Occipital lobe (tissue), 3 donors: ENCODE measurements at places on chromosomes 3 and 15. TPM values are rescaled to one million over a fixed set of nuclear protein-coding genes. Genes with fewer than 3 reads are reported as not detected.

GRCh38 chr3:149401212-149401925, 23.9 kb upstream of the TM4SF1 start:
- no peak for DNase-seq

Gene SCAMP5
- total RNA-seq, result 51.3 TPM

GRCh38 chr15:80315289-80315987, 63.4 kb upstream of the CTXND1 start:
- DNase-seq, result no peak

Gene ROBO2
- total RNA-seq, result 377 TPM

Gene GREM1
- 3.4 TPM for total RNA-seq

GRCh38 chr3:143935678-143936077, 35.9 kb upstream of the DIPK2A start:
- DNase-seq, result no peak

Gene GPR62
- 0.62 TPM for total RNA-seq

DNA sequence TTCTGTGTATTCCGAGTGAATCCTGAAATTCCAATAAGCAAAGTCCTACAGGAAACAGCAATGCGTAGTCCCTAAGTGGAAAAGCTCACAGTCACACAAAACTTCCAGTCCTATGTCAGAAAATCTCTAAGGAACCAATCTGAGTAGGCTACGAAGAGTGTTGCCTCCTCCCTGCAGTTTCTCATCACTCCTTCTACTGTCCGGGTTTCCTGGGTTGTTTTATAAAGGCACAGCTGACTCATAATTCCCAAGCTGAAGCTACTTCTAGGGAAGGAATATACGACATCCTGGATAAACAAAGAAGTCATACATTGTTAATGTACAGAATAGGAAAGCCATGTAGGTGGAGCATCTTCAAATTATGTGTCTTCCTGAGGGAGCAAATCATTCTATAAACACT, 65.7 kb upstream of the RGMA start:
- DNase-seq, result no peak

Gene PLA2G4E
- total RNA-seq, result not detected

DNA sequence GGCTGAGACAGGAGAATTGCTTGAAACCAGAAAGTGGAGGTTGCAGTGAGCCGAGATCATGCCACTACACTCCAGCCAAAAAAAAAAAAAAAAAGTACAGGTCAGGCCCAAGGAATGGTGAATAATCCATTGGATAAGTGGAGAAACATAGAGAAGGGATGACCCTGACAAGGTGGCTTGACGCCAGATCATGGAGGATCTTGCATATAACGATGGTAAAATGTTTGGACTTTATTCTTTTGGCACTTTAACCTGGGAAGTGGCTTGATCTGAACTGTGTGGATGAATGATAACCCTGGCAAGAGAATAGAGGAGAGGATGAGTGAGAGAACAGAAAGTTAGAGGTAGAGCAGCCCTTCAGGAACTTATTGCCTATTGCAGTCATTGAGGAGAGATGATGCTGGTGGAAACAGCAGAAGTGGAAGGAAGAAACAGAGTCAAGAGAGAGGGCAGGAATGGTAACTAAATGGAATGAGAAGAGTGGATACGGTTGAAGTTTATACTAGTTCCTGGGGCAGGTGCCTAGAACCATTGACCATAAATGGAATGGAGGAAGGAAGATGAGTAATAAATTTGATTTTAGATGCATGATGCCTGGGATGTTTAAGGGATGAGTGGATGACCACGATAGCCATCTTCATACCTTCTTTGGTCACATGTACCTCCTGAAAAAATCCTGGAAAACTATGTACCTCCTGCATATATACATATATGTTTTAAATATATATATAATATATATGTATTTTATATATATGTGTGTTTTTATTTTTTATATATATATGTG, 57.8 kb downstream of the BLM start:
- DNase-seq, result no peak

DNA sequence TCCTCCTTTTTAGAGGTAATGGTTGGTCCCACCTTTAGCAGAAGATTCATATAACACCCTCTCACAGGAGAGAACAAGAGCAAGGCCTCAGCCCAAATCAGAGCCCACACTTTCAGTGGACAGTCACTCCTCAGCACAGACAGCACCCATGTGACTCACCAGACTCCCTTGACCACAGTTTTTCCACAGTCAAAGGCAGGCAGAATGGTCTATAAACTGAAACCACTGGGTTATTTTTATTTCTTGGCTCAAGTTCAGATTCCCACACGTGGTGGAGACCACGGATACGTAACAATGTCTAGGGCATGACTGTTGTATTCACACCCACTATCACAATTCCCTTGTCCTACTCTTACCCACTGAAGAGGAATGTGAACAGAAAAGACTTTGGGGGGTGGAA, 237.8 kb upstream of the UBE2E1 start:
- no peak for DNase-seq

GRCh38 chr3:134600206-134600605, 50.6 kb downstream of the KY start:
- DNase-seq, result no peak

DNA sequence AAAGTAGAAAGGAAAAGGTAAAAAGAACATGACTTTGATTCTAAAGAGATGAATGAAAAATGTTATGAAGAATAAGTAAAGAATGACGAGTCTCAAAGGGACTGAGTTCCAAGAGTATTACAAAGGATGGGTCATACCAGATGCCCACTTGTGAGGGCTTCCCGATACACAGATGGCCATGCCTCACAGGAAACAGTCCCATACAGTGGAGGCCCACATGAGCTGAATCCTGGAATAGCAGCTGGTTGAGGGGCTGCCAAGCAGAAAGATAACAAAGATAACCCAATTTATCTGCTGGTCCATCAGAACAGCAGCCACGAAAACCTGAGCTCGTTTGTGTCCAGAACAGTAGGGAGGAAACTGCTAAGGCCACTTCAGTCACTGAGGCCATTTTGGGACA, 3.7 kb downstream of the SSR3 start:
- no peak for DNase-seq

Gene ISLR2
- 168 TPM for total RNA-seq

DNA sequence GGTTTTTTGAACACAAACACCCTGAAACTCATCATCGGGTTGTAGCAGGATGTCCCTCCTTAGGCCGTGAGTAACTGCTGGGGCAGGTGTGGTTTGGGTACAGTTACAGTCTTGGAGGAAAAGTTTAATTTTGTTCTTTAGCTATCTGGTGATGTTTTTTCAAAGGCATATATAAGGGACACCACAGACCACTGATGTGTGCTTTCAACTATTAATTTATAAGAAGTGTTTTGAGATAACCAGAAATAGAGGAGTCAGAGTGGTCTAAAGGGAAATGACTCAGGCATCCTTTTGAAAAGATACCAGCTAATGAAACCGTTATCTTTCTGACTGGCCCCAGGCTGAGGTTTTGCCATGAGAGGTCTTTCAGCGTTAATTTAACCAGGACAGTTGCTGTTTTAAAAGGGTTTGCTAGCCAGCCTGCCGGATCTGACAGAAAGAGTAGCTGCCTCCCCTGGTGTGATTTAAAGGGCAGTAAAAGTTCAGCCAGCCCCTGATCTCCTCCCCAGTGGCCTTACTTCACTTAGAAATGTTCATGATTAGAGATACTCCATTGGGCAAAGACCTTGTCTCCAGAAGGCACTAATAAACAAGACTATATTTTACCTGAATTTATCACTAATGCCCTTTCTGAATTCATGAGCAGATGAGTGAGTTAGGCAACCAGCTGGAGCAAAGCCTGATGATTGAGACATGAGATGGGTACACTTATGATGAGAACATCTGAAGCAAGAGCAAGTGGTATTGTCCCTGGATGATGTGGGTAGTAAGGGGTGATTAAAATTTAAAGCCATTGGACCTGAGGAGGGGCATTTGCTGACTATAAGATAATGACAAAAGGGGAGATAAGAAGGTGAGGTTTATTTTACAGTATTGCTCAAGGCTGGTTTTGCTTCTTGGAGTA, 482.5 kb upstream of the TBL1XR1 start:
- no peak for DNase-seq

Gene MYO5A
- total RNA-seq, result 155 TPM

DNA sequence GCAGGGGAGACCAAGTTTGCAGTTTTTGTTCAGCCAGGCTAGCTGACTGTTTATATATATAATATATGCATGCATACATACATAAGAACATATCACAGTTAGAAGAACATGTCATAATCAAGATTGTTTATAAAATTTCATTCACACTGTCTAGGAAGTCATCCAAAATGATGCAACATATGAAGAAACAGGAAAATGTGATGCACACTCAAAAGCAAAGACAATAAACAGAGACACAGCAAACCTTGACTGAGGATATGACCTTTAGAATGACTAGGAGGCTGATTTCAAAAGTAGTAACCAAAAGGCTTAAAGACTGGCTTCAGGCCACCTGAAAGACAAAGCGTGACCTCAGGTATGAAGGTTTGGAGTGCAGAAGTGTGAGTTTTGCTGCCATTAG, 166.2 kb upstream of the NDN start:
- no peak for DNase-seq

DNA sequence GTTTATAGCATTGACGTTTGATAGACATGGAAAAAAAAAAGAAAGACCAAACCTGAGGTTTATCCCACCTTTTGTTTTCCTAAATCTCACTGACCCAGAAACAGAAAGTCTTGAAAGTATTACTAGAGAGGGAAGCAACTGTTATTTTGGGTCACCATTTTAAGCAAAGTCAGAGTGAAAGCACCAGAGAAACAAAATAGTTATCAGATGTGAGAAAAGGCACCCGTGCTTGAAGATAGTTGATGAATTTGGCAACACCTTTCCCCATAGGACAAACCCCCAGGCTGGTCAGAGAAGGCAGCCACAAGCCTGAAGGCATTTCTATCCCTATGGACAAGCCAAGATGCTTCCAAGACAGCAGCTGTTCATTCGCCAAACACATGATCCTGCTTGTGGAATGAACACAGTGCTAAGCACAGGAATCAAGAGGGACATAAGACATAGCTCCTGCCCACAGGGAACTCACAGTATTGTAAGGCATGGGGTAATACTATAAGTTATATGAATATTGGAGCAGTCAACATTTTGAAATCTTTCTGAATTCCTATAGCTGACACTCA, 170.9 kb downstream of the ERC2 start:
- DNase-seq, result no peak

DNA sequence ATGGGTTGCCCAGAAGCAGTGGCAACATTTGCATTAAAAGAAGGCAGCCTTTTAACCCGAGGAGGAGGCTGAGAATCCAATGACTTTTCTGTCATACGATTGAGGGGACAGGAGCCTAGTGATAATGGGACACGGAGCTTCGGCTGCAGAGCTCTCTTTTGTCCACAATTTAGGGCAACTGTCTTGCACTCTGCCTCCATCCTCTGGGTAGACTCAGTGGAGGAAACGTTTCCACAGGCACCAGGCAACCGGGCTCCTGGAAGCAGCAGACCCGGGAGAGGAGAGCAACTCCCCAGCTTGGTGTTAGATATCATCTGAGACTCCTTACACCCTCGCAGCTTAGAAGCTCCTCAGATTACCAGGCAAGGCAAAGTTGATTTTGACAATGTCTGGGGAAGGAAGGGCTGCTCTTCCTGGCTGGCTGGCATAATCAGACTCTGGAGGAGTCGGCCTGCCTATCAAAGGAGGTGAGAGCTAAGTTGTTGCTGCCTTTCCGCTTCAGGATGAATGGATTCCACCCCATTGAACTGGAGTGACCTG, 43.5 kb upstream of the RNU6-1 start:
- no peak for DNase-seq

- DNase-seq, result no peak
Observed at GRCh38 chr3:30188713-30189112, 417.7 kb upstream of the TGFBR2 start.

DNA sequence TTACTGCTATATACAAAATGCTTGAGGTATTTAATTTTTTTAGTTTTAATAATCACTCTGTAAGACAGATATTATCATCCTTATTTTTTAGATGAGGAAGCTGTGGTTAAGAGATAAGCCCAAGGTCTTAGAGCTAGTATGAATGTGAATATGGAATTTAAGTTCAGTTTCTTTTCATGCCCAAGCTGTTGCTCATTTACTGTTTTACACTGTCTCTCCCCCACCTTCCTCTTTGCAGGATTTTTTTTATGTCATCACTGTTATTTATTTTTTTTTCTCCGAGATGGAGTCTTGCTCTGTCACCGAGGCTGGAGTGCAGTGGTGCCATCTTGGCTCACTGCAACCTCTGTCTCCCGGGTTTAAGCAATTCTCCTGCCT, 22.5 kb downstream of the MAP2K5 start:
- no peak for DNase-seq

GRCh38 chr15:82936966-82937711, 15.4 kb downstream of the HOMER2 start:
- no peak for DNase-seq

DNA sequence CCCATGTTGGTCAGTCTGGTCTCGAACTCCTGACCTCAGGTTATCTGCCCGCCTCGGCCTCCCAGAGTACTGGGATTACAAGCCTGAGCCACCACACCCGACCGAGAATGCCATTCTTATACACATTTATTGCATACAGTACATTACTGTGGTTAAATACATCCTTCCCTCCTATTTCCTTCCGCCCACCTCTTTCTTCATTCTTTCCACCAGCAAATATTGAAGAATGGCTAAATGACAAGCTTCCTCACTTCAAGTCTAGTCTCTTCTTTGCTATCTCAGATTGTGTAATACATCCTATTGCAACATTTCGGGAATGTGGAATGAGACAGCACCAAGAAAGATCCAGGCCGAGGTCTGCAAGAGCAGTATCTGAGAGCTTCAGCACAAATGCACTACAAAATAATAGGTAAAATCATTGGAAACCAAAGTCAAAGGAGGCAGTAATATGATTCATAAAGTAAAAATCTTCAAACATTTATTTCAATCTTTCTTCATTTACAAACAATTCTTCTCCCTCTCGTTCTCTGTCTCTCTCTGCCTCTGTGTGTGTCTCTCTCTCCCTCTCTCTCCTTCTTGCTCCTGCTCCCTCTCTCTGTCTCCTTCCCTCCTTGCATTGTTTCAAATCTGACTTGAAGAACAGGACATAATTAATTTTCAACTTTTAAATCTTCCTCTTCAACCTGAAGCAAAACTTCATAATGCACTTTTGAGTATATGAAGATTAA, 94.7 kb upstream of the TGFBR2 start:
- DNase-seq, result no peak

DNA sequence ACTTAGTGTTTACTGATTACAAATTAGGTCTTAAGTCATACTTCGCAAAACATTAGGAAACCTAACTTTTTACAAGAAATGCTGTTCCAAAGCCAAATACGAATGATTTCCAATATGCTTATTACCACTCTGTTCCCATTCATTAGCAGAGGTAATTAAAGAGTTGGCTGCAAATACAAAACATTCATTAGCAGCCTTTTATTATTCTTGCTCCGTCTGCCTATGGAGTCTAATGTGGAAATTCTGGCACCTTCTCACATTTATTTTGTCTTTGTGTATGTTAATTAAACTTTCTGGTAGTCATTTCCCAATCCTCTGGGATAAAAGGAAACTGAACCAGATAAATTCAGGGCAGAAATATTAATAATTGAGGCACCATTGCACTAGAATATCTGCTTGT, 689.0 kb downstream of the PLOD2 start:
- DNase-seq, result no peak

DNA sequence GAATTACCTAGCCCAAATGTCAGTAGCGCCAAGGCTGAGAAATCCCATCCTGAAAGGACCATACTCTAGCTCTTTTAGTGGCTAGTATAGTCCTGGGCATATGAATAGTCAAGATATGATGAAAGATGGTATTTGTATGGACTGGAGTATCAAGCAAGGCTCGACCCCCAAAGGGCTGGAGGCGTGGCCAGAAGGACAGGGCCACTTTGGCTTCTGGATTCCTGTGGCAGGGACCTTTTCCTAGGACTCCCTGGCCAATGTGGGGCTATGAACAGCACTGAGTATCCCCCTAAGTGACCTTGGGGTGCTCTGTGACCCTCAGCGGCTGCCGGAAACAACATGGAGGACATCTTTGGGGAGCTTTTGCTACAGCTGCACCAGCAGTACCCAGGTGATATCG, 6.0 kb downstream of the MPI start:
- DNase-seq, result no peak
